Pancreas (tissue), 10 donors: ENCODE measurements at places on chromosomes 13 and 19. TPM values are rescaled to one million over a fixed set of nuclear protein-coding genes. Genes with fewer than 3 reads are reported as not detected.
A peak's percentile ranks its signal among the peaks of the same experiment; 100 is the strongest.

DNA sequence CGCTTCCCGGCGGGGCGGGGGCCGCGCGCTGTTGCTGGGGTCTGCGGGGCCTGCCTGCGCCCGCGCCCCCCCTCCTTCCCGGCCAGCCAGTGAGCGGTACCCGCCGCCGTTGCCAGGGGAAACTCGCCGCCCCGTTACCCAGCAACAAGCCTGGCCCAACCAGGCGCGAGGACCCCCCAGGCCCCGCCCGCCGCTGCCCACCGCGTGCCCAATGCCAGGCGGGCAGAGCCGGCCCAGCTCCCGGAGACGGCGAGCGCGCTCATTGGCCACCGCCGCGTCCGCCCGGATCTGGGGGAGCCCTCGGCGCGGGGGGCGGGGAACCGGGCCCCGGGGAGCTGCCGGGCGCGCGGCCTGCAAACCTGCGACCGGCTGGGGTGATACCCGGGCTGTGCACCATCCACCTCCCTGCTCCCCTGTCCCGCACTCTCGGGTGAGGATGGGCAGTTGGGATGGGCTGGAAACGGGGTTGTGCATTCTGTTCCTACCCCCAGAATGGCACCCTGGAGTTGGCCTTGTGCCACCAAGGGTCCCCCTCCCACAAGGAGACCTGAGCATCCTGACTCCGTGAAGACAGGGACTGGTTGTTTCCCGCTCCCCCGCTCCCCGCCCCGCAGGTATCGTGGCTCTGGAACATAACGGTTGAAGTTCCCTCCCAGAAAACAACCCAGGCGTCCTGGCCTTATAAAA, 8.8 kb upstream of the BBC3 start:
- no peak for DNase-seq

Gene MUC16
- total RNA-seq = 0.06 TPM

GRCh38 chr19:7681340-7682174, 924 bp downstream of the TRAPPC5 start:
- peak; percentile 81 for DNase-seq

- no peak for DNase-seq
These were observed 4.4 kb upstream of the COMP start for GRCh38 chr19:18795540-18795939.

- peak; percentile 93 for DNase-seq
These were observed 15.8 kb upstream of the ZNF43 start for GRCh38 chr19:21851596-21852345.

GRCh38 chr13:49836516-49836915, 44.0 kb upstream of the KPNA3 start:
- DNase-seq = peak; percentile 41

GRCh38 chr13:97454699-97455098, 20.7 kb downstream of the RAP2A start:
- DNase-seq = no peak
